ENCODE measurements at places on chromosomes 7 and 10.

GRCh38 chr7:41752615-41753014, 49.7 kb upstream of the INHBA start:
- no peak for DNase-seq

DNA sequence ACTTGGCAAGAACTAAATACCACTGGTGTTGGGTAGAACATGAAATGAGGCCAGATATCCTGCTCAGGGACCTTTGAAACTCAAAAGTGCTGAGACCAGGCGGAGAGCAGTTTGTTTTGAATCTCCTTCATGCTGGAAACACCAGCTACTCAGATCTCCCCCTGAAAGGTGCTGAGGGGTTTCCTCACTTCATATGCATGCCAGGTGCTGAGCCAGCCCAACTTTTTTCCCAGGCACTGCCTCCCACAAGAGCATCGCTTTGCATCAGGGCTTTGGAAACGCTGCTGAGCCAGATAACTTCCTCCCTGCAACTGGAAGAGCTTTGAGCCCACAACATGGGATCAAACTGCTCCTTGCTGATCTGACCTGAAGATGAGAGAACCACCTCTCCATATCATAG, 13.7 kb downstream of the NPTX2 start:
- DNase-seq: no peak

DNA sequence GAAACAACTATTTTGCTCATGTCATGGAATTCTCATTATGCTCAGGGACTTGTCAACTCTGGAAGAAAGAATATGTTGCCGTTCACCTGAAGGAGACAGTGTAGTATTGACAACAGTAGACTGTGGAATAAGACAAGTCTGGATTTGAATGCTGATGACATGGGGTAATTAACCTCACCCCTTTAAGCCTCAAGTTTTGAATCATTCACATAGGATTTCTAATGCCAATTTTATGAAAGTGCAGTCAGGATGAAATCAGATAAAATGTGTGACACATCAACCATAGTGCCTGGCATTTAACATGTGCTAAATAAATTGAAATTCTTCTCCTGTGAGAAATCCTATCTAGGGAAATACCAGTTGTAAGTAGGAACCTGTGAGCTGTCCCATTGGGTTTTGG, 305.8 kb downstream of the KIF20B start:
- no peak for DNase-seq

GRCh38 chr10:91838199-91838598, 40.0 kb downstream of the TNKS2 start:
- no peak for DNase-seq

GRCh38 chr10:33524041-33524440, 189.6 kb upstream of the NRP1 start:
- DNase-seq: no peak

DNA sequence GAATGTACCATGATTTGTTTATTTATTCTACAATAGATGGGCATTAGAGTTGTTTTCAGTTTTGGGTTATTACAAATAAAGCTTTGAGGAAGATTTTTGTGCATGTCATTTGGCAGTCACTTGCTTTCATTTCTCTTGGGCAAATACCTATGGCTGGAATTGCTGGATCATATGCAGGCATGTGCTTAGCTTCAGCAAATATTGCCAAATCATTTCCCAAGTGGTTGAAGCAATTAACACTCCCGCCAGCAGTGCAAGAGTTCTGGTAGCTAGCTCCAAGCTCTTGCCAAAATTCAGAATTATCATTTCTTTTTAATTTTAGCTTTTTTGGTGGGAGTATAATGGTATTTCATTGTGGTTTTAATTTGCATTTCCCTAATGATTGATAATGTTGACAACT, 32.9 kb upstream of the PCBD1 start:
- no peak for DNase-seq

GRCh38 chr7:95608359-95609173, 12.2 kb upstream of the PDK4 start:
- peak; percentile 34 for DNase-seq

DNA sequence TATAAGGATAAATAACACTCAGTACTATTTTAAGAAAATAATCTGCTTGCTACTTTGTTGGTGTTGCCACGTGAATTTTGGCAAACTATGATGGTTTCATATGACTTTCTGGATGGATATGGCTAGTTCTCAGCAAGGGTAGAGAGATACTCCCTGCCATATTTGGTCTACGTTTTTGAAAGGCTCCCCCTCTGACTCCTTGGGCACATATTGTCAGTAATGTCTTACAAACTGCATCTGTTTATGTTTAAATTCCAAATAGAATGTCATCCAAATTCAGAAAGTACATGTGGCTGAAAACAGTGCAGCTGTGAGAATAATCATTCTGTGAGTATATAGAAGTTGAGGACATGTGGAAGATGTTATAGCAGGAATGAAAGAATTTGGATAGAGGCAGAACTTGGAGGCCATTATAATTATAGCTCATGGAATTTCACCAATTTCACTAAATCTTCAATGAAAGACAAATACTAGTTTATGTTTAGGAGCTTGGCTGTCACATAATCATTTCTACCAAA, 107.8 kb downstream of the SRI start:
- DNase-seq: no peak

DNA sequence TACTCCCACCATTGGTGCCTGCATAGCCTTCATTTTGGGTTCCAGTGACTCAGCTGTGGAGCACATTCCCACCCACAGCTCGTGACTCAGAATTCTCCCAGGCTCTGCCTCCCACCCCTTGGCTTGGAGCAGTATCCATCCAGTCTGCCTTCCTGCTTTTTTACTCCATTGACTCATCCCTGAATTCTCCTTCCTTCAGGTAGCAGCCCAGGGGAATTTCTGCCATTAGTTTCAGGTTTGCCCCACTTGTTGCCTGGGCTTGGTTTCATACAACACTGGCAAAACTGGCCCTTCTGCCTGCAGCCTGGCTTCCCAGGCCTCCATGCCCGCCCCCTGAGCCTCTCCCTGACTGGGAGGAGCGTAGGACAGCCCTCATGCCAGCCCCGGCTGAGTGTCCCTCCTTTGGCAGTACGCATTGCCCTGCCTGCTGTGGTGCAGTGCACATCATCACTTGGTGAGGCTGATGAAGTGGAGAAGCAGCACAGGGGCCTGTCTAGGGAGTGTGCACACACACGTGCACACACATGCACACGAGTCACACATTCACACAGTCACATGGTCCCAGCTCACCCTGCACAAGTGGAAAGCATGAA, 55.0 kb downstream of the SNX10 start:
- no peak for DNase-seq

DNA sequence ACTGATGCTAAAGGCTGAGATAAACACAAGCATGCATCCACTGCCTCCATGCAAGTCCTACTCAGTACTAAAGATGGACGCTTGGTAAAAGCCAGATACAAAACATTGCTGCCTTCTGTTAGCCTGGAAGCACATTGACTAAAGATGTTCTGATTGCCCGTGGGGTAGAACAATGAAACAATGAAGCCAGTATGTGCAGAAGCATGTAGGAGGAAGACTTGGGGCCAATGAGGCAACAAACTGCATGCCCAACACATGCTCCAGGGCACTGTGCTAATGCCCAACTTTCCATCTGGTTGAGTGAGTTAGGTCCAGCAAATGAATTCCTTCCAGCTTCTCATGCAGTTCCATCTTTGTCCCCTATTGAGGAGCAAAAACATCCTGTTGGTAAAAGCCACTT, 1245.5 kb downstream of the GATA3 start:
- DNase-seq: no peak

DNA sequence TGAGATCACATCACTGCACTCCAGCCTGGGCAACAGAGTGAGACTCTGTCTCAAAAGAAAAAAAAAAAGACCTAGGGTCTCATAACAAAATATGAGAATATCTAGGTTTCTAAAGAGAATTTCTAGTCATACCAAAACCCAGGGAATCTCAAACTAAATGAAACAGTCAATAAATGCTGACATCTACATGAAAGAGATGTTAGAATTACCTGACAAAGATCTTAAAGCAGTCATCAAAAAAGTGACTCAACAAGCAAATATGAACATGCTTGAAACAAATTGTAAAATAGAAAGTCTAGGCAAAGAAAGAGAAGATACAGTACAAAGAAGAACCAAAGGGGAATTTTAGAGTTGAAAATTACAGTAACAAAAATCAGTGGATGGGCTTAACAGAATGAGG, 26.9 kb upstream of the RET start:
- no peak for DNase-seq

DNA sequence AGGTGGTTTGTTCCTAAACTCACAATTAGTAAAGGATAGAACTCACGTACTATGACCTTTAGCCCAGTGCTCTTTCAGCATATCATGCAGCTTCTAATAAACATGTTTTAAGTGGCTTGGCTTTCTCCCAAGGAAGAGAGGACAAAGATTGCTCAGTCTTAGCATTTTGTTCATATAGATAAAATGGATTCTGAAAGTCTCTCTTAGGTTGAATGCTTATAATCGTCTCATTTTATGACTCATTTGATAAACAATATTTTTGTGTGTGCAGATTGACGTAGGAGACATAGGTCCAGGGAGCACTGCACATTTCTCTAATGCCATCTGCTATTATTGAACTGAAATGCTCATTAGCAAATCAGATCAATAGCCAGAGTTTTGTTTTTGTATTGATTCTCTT, 44.8 kb downstream of the GNAT3 start:
- DNase-seq: no peak

DNA sequence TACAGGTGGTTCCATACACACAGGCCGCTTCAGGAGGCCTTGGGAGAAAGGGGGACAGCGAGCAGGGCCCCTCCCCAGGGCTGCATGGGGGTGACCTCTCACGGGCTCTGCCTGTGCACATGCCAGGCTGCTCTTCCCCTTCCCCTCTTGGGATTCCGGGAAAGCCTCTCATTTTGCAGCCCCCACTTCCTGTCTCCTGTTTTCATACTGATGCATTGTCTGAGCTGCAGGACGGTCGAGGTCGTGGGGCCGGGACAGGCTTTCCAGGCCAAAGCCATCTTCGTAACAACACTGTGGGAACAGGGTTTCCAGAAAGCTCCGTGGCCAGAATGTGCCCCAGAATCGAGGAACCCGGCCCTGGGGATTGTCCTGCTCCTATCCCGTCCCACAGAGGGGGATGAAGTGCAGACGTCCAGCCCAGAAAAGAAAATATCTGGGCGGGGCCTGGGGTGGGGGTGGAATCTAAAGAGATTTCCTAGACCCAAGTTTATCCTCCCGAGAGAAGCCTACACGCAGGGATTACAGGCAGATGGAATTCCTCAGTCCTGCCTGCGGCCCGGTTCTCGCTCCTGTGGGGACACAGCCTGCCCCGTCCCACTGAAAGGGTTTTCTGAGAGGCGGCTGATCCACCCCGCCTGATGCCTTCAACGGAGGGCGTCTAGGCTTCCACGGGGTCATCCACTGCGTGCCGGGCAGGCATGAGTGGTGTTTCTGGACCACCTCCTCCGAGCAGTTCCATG, 29.5 kb upstream of the DNAAF5 start:
- DNase-seq: no peak

GRCh38 chr10:29670761-29671160, 36.0 kb upstream of the SVIL start:
- DNase-seq: no peak

DNA sequence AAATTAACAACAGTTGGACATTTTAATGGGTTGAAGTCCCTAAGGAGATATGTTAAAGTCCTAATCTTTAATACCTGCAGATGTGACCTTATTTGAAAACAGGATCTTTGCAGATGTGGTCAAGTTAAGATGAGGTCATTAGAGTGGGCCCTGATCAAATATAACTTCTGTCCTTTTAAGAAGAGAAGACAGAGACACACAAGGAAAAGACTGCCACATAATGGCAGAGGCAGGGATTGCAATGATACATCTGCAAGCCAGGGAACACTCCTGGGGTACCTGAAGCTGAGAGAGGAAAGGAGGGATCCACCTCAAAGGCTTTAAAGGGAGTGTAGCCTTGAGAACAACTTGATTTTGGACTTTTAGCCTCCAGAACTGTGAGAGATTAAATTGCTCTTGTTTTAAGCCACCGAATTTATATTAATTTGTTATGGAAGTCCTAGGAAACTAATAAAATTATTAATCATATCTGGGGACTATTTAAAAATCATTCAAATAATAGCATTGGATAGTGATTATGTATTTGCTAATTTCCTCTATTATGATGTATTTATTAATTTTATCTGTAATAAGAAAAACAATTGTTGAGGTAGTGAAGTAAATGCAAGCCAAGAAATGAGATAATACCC, 700.0 kb upstream of the PCDH15 start:
- no peak for DNase-seq

DNA sequence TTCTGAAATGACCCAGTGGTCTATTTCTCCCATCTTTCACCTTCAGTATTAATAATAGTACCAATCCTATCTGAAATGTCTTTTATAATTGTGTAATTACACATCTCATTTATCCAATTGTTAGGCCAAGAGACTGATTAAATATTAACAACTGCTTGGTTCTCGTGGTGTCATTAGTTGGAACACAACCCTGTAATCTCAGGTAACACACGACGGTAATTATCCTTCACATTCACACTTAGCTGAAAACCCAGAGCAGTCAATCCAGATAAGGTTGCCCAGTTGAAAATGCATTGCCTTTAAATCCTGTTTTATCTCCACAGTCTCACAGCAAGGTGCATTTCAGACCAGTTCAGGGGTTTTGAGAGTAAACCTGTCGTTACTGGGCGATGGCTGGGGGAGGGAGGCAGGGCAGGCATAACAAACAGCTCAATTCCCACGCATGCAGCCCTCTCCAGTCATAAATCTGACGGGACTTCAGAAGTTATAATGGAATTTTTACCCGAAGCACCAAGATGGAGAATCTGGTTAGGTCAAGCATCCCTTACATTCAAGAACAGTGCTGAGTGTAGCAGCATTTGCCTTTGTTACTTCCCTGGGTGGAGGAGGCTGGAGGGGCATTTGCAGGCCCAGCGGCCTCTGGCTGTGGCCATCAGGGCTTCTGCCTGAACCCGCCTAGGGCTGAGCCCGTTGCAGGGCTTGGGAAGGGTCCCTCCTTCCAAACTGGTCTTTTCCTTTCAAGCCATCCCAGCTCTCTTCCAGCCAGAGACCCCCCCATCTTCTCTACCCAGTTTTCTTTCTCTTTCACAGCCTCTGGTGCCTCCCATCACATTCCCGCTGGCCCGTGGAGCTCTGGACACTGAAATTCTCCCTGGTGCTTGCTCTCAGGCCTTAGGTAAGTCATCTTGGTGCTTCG, 201.0 kb upstream of the LYZL2 start:
- DNase-seq: no peak

DNA sequence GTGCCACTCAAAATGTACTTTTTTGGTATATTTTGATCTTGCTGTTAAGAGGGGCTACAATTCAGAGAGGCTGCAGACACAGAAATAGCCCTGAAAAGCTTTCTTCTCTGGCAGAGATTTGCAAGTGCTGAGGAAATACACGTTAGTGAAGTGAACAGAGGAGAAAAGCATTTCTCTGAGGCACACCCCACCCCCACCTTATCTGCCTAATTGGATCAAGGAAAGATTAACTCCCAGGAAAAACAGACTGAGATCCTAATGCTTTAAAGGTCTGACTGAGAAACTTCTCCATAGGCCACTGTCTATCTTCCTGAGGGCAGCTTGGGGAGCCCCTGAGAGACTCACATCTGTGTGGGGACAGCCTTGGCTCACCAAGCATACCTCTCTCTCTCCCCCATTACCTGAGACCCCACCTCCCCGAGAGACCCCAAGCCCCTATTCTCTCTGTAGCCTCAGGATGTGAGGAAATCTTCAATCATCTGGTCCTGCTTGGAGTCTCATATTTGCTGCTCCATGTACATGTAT, 14.8 kb upstream of the AKR1C3 start:
- DNase-seq: no peak

- no peak for DNase-seq
Observed at GRCh38 chr7:157495594-157495993, 158.8 kb downstream of the DNAJB6 start.

Data from esophagus squamous epithelium (tissue), 5 donors.